ENCODE measurements at places on chromosomes 11 and 22.

- DNase-seq = no peak
These were observed 345.6 kb downstream of the CTTN start for GRCh38 chr11:70743941-70744351.

DNA sequence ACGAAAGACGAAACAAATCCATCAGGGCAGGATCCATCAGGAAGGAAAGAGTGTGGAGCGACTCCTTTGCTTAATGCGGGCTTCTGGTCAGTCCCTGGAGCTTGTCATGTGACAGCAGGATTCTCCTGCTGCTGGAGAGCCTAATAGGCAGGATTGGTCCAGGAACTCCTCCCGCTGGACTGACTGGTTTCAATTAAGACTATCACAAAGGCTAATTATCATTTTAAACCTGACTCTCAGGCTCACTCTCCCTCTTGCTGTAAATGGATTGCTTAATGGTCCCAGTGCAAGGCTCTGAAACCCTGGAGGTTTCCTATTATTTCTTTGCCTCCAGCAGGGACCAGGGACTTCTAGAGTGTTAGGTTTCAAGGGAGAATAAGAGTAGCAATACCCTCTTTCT, 493.8 kb downstream of the NTM start:
- DNase-seq = peak; percentile 27

GRCh38 chr11:134984421-134984820, 572.4 kb upstream of the B3GAT1 start:
- no peak for DNase-seq

GRCh38 chr22:20388200-20388599, 5.8 kb upstream of the ZNF74 start:
- DNase-seq = no peak

GRCh38 chr11:10617551-10617950, 49.1 kb upstream of the LYVE1 start:
- no peak for DNase-seq

DNA sequence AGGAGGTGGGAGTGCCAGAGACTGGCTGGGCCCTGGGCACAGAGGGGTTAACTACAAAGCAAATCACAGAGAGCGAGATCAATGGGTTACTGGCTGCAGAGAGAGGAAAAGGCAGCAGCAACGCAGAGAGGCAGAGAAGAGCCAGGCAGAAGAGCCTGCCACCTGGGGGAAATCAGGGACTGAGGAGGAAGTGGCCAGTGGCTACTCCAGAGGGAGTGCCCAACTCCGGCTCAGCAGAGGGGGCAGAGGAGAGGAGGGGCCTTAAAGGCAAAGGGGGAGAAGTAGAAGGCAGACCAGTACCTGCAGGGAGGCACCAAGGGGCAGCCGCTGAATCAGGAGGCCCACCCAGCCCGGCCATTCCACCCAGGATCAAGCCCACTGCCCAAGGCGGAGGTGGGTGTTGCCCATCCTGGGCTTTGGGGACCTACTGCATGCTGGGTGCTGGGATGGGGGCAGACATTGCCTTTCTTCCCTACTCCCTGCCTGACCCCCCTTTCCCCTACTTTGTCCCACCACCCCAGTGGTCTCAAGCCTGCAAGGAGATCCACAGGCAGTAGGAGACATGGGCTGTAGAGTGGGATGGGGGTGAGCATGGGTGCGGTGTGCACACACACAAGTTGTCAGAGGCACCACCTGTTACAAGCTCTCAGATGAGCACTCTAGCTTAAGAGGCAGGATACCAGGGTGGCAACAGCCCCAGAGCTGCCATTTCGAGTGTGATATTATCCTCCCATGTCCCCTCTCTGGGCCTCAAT, 926 bp upstream of the GALR3 start:
- no peak for DNase-seq

DNA sequence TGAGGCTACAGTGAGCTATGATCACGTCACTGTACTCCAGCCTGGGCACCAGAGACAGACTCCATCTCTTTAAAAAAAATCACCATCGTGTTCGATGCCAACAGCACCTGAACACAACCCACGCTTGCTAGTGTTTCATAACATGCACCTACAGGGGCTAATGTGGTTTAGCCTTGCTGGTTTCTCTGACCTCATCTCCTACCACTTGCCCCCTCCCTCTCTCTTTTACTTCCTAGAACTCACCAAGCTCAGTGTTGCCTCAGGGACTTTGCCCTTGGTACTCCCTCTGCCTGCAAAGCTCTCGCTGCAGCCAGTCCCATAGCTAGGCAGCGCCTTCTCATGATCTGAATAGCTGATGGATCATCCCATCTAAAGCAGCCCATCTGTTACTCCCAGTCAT, 99.8 kb downstream of the FBXO7 start:
- DNase-seq = no peak

DNA sequence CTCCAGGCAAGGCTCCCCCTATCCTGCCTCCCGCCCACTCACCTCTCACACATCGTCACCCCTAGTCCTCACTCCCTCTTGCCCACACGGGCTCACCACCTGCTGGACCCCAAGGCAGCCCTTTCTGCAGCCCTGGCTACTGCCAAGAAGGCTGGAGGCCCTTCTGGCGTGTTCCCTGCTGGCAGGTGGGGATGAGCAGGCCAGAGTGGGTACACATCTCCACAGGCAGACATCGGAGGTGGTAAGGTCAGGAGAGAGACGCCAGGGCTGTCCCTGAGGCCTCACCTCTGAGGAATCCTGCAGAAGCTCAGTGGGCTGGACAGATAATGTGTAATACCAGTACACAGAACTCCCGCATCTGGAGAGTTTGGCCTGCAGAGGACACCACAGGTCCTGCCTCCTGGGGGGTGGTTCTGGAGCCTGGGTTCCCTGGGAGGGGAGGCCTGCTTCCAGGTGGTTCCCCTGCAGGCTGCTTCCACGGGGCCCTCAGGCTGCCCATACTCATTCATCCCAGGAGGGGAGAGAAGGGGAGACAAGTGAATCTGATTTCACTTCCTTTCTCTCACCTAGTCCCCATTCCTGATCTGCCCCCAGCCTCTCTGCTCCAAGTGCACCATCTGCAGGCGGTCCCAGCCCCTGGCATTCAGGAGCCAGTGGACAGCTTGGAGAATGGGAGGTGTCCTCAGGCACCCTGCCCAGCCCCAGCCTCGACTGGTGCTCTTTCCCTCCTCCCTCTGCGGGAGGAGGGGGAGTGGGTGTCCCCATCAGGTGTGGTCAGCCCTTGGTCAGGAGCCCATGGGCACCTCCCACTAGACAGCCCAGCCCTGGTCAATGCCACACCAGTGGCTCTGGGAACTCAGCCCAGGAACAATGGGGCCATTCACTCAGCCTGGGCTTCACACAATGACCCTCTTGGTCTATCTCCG, 6.1 kb upstream of the CHST1 start:
- DNase-seq = no peak

DNA sequence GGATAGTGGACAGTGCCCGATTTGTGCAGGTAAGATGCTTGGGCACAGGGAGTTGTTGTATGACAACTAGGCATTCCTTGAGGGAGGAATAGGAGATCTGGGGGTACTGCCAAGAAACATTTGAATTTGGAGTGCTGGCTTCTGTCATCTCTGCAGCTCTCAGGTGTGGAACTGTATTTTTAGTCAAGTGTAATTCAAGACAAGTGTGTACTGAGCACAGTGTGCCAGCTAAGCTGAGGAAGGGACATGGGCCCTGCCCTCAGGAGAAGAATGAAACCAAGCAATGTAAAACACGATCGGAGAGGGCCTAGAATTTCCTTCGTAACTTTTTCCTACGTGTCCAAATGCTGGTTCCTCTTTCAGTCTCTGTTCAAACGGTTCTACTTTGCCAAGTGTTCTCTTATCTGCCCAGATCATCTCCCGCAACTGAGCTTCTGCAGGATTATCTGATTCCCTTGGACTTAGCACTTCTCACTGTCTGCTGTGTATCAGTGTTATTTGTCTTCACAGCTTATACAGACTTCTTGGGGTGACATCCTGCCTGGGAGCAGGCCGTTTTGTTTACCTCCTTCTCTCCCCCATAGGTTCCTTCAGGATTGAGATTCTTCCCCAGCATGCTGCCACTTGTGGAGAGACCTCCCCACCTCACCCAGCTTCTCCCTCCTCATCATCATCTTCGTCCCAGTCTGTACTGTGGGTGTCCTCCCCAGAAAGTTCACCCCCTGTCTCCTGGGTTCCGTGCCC, 27.6 kb downstream of the ART5 start:
- DNase-seq = no peak

GRCh38 chr22:33057363-33057995, 702 bp downstream of the SYN3 start:
- no peak for DNase-seq

- no peak for DNase-seq
These were observed 5.8 kb downstream of the MRPL23 start for GRCh38 chr11:1952806-1953482.

DNA sequence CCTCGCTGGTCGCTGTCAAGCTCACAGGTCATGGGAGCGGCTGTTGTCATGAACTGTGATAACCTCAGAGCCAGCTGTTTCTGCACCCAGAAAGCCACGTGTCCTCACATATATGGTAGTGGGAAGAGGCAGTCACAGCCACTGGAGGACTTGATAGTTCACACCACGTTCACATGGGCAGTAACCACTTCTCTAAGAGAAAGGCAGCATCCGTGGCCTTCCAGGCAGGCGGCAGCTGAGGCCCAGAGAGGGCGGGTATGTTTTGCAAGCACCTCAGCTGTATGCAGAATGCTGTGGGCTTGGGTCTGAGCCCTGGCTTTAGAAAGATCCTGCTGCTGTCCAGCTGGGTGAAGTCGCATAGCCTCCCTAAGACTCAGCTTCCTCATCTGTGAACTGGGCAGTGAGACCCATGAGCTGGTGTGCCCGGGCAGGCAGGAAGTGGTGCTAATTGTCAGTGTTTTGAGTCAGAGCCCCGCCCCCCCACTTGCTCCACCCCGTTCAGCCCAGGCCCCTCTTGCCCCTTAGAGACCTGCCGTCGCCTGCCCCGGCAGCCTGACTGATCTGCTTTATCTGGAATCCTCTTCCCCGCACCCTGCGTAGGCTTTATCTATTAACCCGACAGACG, 13.3 kb downstream of the TTC38 start:
- DNase-seq = no peak

- DNase-seq = no peak
These were observed 71.4 kb downstream of the GLYATL1 start for GRCh38 chr11:59010708-59011107.

- peak; percentile 72 for DNase-seq
These were observed 33.3 kb upstream of the NNMT start for GRCh38 chr11:114262681-114263512.

DNA sequence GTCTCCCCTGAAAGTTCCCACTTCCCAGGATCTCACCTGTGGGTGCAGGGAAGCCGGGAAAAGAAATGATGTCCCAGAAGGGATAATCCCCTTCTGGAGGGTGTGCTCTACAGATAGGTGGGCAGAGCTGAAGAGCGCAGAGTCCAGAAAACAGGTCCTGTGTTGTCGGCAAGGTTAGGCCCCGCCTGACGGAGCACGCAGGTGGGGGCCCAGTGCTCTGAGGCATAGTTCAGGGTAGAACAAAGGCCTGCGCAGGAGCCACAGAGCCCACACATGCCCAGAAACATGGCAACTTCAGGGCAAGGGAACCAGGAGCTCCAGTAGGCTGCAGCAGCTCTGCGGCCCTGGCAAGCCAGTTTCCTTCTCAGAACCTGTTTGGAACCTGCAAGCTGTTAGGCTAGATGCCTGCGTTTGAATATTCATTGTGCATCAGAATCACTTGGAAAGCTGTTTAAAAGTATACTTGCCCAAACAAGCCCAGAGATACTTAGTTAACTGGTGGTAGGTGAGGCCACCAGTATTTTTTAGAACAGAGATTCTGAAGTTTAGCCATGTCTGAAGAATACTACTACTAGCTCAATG, 386.6 kb downstream of the BUD13 start:
- no peak for DNase-seq

GRCh38 chr11:88620568-88621130, 283.1 kb upstream of the CTSC start:
- DNase-seq = no peak

- DNase-seq = no peak
These were observed 388.4 kb downstream of the BUD13 start for GRCh38 chr11:116384407-116384806.

DNA sequence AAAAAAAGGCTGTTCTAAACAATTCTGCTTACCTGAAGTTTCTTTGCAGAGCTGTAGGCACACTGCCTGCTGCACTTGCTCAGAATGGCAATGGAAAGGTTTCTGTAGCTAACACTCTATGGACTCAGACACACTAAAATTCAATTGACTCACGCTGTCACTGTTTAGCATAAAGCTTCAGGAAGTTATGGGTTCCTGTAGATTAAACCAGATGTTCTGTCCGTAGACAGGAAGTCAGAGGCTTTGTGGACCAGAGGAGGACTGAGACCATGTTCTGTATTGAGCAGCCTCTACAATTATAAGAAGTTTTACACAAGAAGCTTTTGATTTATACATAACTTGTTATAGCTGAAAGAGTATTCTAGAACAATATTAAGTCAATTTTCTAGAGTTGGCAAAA, 70.4 kb downstream of the GLYATL1 start:
- peak; percentile 7 for DNase-seq

DNA sequence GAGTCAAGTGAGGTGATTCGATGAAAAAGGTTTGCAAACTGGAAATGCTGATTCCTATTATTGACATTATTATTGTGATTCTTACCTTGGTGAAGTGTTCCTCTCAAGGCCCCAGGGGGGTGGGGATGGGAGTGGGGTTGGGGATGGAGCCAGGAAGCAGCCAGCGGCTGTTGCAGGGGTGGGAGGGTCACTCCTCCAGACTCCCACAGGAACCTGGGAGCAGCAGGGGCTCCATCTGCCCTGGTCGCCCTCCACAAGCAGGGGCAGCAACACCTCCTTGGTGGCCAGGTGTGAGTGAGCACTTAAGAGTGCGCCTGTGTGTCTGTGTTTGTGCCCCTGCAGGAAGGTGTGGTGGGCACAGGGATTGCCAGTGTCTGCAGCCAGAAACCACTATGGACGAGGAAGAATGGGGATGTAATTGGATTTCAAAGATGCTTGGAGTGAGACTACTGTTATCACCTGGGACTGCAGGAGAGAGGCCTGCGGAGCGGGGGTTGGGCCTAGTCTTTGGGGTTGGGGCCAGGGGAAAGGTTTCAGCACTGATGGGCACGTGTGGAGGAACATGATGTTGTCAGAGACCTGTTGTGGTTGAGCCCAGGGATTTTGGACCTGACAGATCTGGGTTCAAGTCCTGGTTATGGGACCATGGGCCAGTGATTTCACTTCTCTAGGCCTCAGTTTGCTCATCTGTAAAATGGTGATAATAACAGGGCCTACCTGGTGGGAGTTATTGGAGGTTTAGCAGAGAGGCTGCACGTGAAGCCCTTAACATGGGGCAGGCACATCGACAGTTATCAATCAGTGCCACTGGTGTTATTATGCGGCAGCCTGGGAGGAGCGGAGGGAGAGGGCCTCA, 3.6 kb upstream of the TP53I11 start:
- no peak for DNase-seq

- no peak for DNase-seq
These were observed 36.3 kb upstream of the APOBEC3A start for GRCh38 chr22:38921120-38921519.

- DNase-seq = no peak
These were observed 28.7 kb downstream of the AMOTL1 start for GRCh38 chr11:94796863-94797262.

- no peak for DNase-seq
These were observed 11.3 kb upstream of the NFAM1 start for GRCh38 chr22:42443240-42444076.
